ENCODE measurements at places on chromosomes 3 and 15. TPM values are rescaled to one million over a fixed set of nuclear protein-coding genes. Genes with fewer than 3 reads are reported as not detected.

The ACKR2 gene
- polyA plus RNA-seq: 0.12 TPM

The EMC7 gene
- 102 TPM for polyA plus RNA-seq

The OSTN gene
- 0.34 TPM for polyA plus RNA-seq

The EPHB1 gene
- polyA plus RNA-seq: 0.41 TPM

The NAA50 gene
- polyA plus RNA-seq: 150 TPM

The RASGRP1 gene
- polyA plus RNA-seq: 1.6 TPM

The MST1R gene
- 0.52 TPM for polyA plus RNA-seq

The PRR23C gene
- polyA plus RNA-seq: not detected

The C3orf52 gene
- 3.7 TPM for polyA plus RNA-seq

The WDR82 gene
- polyA plus RNA-seq: 77.7 TPM

GRCh38 chr3:89682556-89682955 is 575.1 kb downstream of the EPHA3 start:
- no peaks in the 10 kb centered on the region for H3K4me1 ChIP-seq
- no peak for DNase-seq
- H3K4me3 ChIP-seq: no peak overlapping the region
- H3K27ac ChIP-seq: no peak overlapping the region
- no peaks in the 10 kb centered on the region for H3K36me3 ChIP-seq

- H3K4me1 ChIP-seq: no peaks in the 10 kb centered on the region
- DNase-seq: no peak
- H3K4me3 ChIP-seq: no peak overlapping the region
- H3K36me3 ChIP-seq: no peaks in the 10 kb centered on the region
- H3K27ac ChIP-seq: no peak overlapping the region
- no peaks in the 10 kb centered on the region for H3K27me3 ChIP-seq
Measured at GRCh38 chr3:160980740-160981139, 124.4 kb downstream of the B3GALNT1 start.

DNA sequence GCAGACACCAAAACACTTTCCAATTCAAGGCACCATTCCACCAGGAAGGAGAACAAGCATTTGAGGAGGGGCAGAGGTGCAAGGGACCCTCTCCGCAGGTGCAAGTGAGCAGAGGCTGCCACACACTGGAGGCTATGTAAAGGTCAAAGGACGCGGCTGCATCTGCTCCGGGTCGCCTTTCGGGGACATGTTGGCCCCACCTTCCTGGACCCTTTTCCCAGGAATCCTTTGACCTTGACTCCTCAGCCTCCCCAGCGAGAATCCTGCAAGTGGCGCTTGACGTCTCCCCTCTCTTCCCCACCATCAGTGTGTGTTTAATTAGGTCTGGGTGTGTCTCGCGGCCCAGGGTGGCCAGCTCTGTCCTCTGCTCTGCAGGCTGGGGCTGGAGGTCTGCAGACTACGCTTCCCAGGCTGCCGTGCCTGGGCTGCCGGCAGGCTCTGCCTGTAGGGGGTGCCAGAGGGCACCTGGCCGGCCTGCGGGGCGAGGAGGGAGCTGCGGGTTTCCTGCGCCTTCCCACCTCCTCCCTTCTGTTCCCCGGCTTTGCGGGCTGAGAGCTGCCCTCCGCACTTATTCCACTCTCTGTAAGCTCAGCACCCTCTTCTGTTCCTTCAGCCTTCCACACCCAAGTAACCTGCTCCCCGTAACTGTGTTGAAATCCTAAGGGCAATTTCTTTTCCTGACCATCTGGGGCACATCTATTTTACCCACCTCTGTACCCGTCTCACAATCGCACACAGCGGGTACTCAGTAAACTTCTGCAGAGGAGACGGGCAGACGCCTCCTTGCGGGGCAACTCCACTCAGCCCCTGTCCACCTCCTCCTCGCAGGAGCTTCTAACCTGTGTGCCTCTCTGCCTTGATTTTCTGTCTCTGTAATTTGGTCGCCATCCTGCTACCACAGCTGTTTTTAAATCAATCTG is 129.8 kb downstream of the NSMCE3 start:
- H3K4me1 ChIP-seq: no peaks in the 10 kb centered on the region
- no peaks in the 10 kb centered on the region for H3K36me3 ChIP-seq
- H3K4me3 ChIP-seq: no peak overlapping the region
- H3K27me3 ChIP-seq: no peaks in the 10 kb centered on the region
- no peak overlapping the region for H3K27ac ChIP-seq

GRCh38 chr3:126340081-126340511 is 17.1 kb downstream of the KLF15 start:
- no peaks in the 10 kb centered on the region for H3K36me3 ChIP-seq
- no peak overlapping the region for H3K4me3 ChIP-seq
- no peak overlapping the region for H3K27ac ChIP-seq
- no peaks in the 10 kb centered on the region for H3K4me1 ChIP-seq
- no peak for DNase-seq
- peaks cover 8% of the 10 kb centered on the region for H3K27me3 ChIP-seq

DNA sequence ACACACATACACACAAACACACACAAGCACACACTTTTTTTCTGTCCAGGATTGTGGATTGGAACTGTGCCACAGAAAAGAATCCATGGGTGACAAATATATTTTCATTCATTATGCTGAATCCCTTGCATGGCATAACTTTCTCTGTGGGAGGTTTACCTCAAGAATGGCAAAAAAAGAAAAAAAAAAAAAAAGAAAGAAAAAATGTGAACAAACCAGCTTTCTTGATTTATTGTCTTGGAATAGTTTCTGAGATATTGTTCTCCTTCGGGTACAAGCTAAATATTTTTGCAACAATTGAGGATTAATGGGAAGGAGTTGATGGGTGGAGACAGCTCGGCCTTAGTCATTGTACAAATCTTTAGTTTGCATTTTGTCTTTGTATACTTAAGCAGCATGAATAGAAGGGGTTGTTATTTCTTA is 153.1 kb downstream of the GMNC start:
- no peaks in the 10 kb centered on the region for H3K4me1 ChIP-seq
- no peaks in the 10 kb centered on the region for H3K27me3 ChIP-seq
- DNase-seq: peak; percentile 33
- no peak overlapping the region for H3K4me3 ChIP-seq

- no peaks in the 10 kb centered on the region for H3K27me3 ChIP-seq
- no peak for DNase-seq
- H3K4me1 ChIP-seq: no peaks in the 10 kb centered on the region
- no peak overlapping the region for H3K27ac ChIP-seq
Measured at GRCh38 chr3:130392266-130392665, 46.8 kb downstream of the COL6A5 start.

- no peak for DNase-seq
- no peak overlapping the region for H3K27ac ChIP-seq
- no peaks in the 10 kb centered on the region for H3K27me3 ChIP-seq
- no peaks in the 10 kb centered on the region for H3K4me1 ChIP-seq
- no peaks in the 10 kb centered on the region for H3K36me3 ChIP-seq
Measured at GRCh38 chr3:39903253-39903652, 93.8 kb downstream of the MYRIP start.

GRCh38 chr3:170424879-170425278 is 6.2 kb downstream of the CLDN11 start:
- no peak overlapping the region for H3K4me3 ChIP-seq
- peaks cover 15% of the 10 kb centered on the region for H3K36me3 ChIP-seq
- no peaks in the 10 kb centered on the region for H3K27me3 ChIP-seq

- no peaks in the 10 kb centered on the region for H3K36me3 ChIP-seq
- H3K27ac ChIP-seq: no peak overlapping the region
- H3K4me3 ChIP-seq: no peak overlapping the region
Measured at GRCh38 chr3:185465471-185465870, 33.4 kb downstream of the TMEM41A start.

- no peaks in the 10 kb centered on the region for H3K27me3 ChIP-seq
- no peak overlapping the region for H3K4me3 ChIP-seq
- H3K4me1 ChIP-seq: no peaks in the 10 kb centered on the region
- DNase-seq: peak; percentile 43
- H3K27ac ChIP-seq: no peak overlapping the region
Measured at GRCh38 chr3:168952551-168952950, 711.0 kb downstream of the MECOM start.

DNA sequence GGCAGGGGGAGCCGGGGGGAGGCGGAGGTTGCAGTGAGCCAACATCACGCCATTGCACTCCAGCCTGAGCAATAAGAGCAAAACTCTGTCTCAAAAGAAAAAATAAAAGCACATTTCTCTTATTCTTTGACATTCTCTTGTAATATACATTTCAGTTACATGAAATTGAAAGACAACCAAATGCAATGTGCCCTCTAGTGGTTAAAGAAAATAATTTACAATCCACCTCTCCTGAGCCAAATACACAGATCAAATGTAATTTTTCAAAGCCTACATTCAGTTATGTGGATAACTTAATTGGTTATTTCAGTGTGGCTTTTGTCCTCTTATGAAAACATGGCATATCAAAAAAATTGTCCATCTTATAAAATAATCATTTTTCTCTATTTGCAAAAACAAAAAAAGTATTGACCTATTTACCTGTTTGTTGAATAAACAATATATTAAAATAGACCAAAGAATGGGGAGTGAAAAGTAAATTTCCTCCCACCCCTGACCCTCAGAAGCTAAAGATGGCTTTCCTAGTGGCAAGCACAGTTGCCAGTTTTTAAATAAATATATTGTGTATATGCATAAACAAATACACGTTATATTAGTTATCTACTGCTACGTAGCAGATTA is 14.2 kb upstream of the U2SURP start:
- peak; percentile 25 for DNase-seq
- no peaks in the 10 kb centered on the region for H3K4me1 ChIP-seq
- no peaks in the 10 kb centered on the region for H3K27me3 ChIP-seq
- no peaks in the 10 kb centered on the region for H3K36me3 ChIP-seq
- H3K4me3 ChIP-seq: no peak overlapping the region
- no peak overlapping the region for H3K27ac ChIP-seq

- H3K36me3 ChIP-seq: no peaks in the 10 kb centered on the region
- no peak overlapping the region for H3K4me3 ChIP-seq
- no peak overlapping the region for H3K27ac ChIP-seq
- no peaks in the 10 kb centered on the region for H3K4me1 ChIP-seq
- H3K27me3 ChIP-seq: no peaks in the 10 kb centered on the region
- no peak for DNase-seq
Measured at GRCh38 chr3:117754058-117754457, 1044.5 kb downstream of the TUSC7 start.

- no peak overlapping the region for H3K27ac ChIP-seq
- peaks cover 6% of the 10 kb centered on the region for H3K4me1 ChIP-seq
- no peak for DNase-seq
- H3K36me3 ChIP-seq: no peaks in the 10 kb centered on the region
- H3K27me3 ChIP-seq: no peaks in the 10 kb centered on the region
Measured at GRCh38 chr3:11240496-11240895, 31.7 kb upstream of the ATG7 start.

DNA sequence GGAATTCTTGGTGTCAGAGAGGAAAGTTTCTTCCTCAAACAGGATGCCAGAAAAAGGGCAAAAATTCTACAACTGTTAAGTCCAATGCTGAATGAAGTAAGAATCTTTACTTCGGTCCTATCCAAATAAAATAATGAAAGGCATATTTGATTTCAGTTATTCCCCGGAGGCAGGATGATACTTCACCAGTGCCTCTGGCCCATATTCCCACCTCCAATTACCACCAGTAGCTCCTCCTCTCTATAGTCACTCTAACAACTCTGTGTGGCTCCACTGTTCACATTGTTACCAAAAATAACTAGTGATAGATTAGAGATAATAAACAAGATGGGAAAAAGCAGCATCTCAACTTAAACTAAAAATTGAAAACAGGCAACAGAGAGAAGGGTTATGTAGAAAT is 20.7 kb downstream of the MAP1A start:
- no peaks in the 10 kb centered on the region for H3K4me1 ChIP-seq
- no peaks in the 10 kb centered on the region for H3K36me3 ChIP-seq
- H3K27ac ChIP-seq: no peak overlapping the region
- no peak overlapping the region for H3K4me3 ChIP-seq
- no peaks in the 10 kb centered on the region for H3K27me3 ChIP-seq

DNA sequence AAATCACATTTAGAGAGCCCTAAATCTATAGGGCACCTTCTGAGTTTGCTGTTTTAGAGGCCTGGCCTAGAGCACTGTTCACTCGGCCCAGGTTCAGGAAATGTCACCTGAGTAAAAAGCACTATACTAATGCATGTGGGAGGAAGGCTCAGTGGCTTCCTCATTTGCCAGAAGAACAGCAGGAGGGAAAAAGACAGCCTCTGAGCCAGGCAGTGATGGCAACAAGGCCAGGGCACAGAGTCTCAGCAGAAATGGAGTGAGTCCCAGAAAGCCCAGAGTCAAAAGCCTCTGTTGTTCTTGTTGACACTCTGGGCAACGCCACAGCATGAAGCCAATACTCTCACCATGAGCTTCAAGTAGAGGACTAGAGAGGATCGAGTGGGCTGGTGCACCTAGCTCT is 25.9 kb downstream of the LTF start:
- H3K27ac ChIP-seq: no peak overlapping the region
- peaks cover 10% of the 10 kb centered on the region for H3K27me3 ChIP-seq
- no peaks in the 10 kb centered on the region for H3K4me1 ChIP-seq
- no peak for DNase-seq
- no peaks in the 10 kb centered on the region for H3K36me3 ChIP-seq
- no peak overlapping the region for H3K4me3 ChIP-seq

DNA sequence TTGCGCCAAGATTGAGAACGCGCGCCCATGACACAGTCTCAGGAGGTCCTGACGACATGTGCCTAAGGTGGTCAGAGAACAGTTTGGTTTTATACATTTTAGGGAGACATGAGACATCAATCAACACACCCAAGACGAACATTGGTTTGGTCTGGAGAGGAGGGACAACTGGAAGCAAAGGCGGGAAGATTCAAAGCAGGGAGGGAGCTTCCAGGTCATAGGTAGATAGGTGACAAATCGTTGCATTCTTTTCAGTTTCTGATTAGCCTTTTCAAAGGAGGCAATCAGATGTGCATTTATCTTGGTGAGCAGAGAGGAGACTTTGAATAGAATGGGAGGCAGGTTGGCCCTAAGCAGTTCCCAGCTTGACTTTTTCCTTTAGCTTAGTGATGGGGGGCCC is 828.4 kb upstream of the DPPA4 start:
- no peaks in the 10 kb centered on the region for H3K36me3 ChIP-seq
- H3K27me3 ChIP-seq: no peaks in the 10 kb centered on the region
- H3K4me3 ChIP-seq: no peak overlapping the region
- peak; percentile 10 for DNase-seq

- DNase-seq: peak; percentile 44
- H3K27me3 ChIP-seq: no peaks in the 10 kb centered on the region
Measured at GRCh38 chr3:60101621-60102020, 1051.8 kb upstream of the CFAP20DC start.

- H3K4me3 ChIP-seq: no peak overlapping the region
- no peaks in the 10 kb centered on the region for H3K4me1 ChIP-seq
- no peak overlapping the region for H3K27ac ChIP-seq
- H3K27me3 ChIP-seq: no peaks in the 10 kb centered on the region
- peak; percentile 84 for DNase-seq
Measured at GRCh38 chr15:39747326-39747725, 35.3 kb downstream of the FSIP1 start.

DNA sequence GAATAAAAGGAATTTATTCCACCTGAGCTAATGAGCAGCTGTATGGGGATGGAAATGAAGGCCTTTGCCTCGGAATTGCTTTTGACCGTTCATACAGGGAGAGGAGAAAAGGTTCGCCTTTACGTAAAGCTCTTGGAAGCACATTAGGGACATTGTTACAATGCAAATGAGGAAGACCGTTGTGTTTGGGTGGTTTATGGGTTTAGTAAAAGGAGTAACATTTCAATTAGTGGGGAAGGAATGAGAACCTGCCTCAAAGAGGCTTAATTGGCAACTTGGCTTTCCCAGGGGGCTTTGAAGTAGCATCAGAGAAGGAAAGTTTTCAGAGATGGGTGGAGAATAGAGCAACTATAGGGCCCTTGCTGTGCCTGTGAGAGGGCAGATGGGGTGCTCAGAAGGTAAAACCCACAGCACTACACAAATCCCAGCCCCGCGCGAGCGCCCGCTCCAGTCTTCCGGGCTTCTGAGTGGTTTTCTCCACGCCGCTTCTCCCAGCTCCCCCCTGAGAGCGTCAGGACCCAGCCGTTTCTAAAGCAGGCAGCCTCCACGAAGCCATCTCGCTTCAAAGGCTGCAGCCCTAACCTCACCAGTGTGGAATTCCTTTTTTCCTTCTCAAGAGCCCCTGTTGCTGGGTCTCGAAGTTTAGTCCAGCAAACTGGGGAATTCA is 192.0 kb upstream of the HES1 start:
- H3K4me3 ChIP-seq: no peak overlapping the region
- H3K27ac ChIP-seq: no peak overlapping the region
- no peaks in the 10 kb centered on the region for H3K36me3 ChIP-seq

All from fibroblast of lung (primary cell).